ENCODE measurements at places on chromosomes 6 and 20.

- DNase-seq = no peak
Measured at GRCh38 chr6:3315841-3316240, 57.1 kb downstream of the PSMG4 start.

- DNase-seq = no peak
Measured at GRCh38 chr20:33881989-33882388, 70.8 kb downstream of the CHMP4B start.

GRCh38 chr6:13250703-13251102 lies 77.6 kb downstream of the TBC1D7 start:
- no peak for DNase-seq

DNA sequence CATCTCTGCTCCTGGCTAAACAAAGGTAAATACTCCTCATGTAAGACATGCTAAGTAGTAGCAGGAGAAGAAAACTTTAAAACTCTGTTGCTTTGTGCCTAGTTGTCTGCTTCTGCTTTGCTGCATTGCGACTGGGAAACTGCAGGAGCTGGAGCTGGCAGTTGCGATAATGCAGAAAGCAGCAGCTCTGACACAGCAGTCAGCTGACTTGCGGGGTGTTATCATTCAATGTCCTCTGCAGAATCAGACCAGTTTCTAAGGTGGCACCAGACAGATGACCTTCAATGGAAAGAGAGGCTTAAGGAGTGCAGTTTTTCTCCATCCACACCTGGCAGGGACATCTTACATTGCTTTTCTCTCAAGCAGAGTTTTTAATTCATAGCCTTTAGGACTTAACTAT lies 69.9 kb upstream of the SOX4 start:
- no peak for DNase-seq

DNA sequence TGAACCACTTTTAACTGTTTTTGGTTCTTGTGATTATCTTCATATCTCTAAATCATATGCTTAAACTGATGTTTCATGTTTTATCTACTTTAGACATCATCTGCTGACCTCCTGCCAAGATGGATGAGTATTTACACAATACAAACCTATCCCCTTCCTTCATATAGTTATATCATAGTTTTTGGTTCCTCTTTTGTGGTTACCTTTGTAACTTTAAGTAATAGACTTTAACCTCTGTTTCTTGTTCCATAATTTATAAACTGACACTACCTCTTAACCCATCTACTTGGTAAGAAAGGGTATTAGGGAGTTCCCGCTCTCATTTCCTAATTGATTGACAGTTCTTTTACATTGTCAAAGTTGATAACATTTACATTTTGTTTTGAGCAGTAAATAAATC lies 11.9 kb downstream of the PCMT1 start:
- DNase-seq = no peak

DNA sequence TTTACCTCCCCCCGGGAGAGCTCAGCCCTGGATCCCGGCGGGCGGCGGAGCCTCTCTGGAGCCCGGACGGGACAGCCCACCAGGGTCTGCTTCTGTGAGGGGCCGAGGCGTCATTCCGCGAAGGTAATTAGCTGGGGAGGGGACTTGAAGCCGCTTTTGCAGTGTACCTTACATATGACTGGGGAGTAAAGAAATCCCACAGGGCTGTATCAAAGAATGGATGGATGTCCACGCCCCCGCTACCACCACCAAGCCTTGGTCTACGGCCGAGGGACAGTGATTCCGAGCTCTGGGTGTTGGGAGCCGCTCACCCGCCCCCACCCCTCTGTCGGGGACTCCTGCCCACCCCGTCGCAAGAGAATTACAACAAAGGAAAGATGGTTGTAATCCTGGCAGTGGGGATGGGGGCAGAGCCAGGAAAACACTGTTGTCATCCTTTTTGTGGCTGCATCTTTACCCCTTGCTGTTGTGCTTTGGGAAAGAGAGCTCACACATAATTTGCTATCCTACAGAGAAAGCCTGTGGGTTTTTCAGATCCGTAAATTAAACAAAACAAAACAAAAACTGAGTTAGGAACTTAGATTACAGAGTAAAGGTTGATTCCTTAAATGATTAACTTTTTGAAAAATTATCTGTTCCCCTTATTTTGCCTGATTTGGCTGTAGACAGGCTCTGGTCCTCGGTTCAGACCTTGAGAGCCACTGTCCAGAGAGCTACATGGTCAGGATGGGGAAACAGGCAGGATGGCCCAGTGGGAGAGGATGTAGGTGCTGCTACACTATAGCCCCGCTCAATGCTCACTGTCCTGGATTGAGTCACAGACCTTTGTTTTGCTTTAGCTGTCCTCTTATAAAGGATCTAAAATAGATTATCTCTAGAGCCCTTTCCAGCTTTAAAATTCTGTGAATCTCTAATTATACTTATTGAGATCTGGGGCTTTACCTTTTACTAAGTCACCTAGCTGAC lies 997 bp upstream of the FBXO30 start:
- DNase-seq = no peak

DNA sequence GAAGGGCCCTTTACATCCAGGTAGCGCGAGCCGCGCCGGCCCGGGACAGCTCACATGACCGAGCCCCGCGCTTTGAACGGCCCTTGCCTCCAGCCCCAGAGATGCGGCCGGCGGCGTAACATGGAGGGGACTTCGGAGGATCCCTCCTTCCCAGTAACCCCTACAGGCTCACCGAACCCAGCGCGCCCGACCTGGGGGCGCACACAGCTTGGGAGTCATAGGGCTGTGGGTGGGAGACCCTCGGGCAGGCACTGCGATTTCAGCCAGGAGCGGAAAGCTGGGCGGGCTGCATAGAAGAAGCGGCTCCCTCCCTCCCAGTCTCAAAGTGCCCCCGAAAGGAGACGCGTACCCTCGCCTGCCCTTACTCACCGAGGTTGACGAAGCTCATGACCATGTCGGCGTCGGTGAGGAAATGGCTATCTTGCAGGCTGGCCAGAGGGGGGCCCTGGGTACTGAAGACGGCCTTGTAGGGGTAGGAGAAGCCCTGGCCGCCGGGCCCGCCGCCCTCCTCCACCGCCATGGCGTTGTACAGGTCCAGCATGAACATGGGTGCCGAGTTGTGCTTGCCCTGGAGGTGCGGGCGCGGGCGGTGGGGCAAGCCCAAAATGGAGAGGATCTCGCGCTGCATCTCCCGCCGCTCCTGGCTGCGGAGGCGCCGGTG lies 975 bp downstream of the BMP7 start:
- no peak for DNase-seq

DNA sequence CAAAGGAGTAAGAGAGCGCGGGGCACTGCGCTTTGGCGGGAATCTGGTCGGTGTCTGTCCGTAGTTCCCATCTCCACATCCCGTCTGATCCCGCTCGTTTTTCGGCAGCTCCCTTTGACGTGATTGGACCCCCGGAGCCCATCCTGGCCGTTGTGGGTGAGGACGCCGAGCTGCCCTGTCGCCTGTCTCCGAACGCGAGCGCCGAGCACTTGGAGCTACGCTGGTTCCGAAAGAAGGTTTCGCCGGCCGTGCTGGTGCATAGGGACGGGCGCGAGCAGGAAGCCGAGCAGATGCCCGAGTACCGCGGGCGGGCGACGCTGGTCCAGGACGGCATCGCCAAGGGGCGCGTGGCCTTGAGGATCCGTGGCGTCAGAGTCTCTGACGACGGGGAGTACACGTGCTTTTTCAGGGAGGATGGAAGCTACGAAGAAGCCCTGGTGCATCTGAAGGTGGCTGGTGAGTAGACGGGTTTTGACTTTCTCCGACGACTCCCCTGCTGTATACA lies 1.4 kb downstream of the BTN1A1 start:
- peak; percentile 17 for DNase-seq

- no peak for DNase-seq
Measured at GRCh38 chr20:2879146-2879545, 5.9 kb downstream of the PTPRA start.

GRCh38 chr20:2942439-2942838 lies 69.2 kb downstream of the PTPRA start:
- no peak for DNase-seq

DNA sequence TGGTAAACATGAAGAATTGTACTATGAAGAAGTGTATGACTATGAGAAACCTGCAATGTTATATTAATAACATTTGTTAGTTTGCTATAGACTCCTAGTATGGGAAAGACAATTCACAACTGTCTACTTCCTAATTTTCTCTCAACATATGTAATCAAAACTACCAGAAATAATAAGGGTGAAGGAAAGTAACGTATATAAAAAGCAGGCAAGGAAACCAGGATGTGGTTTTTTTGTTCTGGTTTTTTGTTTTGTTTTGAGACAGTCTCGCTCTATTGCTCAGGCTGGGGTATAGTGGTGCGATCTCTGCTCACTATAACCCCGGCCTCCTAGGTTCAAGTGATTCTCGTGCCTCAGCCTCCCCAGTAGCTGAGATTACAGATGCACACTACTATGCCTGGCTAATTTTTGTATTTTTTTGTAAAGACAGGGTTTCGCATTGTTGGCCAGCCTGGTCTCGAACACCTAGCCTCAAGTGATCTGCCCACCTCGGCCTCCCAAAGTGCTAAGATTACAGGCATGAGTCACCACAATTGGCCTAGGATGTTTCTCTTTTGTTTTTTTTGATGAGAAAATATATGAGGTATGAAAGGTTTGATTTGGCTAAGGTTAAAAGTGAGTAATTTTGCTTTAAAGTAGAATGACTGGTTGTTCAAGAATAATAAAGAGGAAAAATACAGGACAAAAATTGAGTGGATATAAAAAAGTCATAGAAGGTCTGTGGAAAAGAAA lies 83.1 kb downstream of the PTCHD4 start:
- DNase-seq = no peak

Data from activated T-cell treated with anti-CD3 and anti-CD28 coated beads for 1 hour (primary cell).